Tibial artery (tissue), 4 donors: ENCODE measurements at places on chromosomes 16 and 17.

GRCh38 chr17:50684288-50684611 is 23.5 kb downstream of the ANKRD40 start:
- DNase-seq, result no peak

DNA sequence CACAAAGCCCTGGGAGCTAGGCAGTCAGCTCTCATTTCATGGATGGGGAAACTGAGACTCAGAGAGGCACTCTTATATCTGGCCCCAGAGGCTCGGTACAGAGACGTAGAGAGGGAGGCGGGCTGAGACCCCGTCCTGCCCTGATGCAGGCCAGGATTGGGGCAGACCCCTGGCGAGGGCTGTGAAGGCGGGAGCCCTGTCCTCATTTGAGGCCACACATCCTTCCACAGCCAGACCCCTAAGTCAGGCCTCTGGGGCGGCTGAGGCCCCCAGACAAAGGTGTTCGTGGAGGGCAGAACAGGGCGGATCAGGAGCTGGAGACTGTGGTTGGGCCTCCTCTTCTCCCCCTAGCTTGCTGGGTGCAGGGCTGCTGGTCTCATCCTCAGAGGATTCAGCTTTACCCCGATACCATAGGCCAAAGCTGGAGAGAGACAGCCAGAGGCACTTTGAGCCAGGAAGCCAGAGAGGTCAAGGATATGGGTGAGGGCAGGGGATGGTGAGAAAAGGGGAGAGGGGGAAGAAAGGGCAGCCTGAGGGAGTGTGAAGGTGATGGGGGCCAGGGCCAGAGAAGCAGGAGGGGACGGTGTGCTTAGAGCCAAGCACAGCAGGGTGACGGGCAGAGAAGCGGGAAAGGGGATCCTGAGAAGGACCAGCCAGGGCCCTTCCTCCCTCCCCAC is 805 bp upstream of the SCARF1 start:
- no peak for DNase-seq

DNA sequence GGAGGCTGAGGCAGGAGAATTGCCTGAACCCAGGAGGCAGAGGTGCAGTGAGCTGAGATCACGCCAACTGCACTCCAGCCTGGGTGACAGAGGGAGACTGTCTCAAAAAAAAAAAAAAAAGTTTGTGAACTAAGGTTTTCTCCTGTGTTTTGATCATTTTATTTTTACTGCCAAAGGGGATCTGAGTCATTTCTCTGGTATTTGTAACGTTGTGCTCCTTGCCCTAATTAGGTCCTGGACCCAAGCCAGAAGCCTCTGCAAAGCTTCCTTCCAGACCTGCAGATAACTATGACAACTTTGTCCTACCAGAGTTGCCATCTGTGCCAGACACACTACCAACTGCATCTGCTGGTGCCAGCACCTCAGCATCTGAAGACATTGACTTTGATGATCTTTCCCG is 32.1 kb downstream of the IST1 start:
- peak; percentile 29 for DNase-seq

- DNase-seq, result peak; percentile 56
These were observed at the start of gene SLFN12 for GRCh38 chr17:35432176-35433074. Gene SLFN12, minus strand, starts transcription at chr17:35432500. Its CDS starts 9,472 bp downstream, at chr17:35423028.
